ENCODE measurements at places on chromosomes 6 and 20.

DNA sequence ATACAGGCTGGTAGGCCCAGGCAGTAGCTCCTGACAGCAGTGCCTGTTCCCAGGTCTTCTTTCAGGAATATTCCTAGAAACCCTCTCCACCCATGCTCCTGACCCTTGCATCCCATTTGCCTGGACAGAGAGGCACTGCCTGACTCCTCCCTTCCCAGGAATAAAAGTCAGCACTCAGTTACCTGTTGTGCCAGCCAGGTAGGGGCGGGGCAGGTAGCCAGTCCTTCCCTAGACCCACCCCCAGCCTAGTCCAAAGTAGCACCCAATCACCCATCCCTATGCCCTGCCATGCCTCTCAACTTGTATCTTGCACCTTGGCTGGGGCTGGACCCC is 129.9 kb downstream of the MRPL14 start:
- DNase-seq = no peak

DNA sequence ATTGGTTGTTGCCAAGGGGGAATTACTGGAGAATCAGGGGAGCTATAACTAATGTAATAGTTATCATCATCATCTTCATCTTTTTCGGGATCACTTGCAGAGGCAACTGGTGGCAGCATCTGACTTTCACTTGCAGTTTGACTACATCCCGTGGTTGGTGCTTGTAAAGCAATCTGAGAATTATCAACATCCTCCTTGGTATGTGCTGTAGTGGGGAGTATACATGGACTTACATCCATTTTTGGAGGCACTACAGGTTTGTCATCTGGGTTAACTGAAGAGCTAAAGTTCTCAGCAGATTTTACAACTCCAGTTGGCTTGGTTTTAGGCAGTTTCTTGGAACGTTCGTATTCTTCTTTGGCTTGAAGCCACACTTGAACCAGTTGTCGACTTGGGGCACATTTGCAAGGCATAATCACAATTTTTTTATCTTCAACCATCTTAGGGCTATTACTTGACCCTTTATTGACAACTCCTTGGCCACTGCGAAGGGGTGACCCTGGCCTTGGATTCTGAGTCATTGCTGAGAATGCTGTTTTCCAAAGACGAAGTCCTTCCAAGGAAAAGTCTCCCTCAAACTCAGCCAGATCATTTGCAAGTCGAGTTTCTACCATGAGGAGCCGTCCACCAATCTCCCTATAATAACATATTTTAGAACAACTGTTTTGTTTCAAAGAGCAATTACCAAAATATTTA is 115.5 kb downstream of the REV3L start:
- DNase-seq = no peak

DNA sequence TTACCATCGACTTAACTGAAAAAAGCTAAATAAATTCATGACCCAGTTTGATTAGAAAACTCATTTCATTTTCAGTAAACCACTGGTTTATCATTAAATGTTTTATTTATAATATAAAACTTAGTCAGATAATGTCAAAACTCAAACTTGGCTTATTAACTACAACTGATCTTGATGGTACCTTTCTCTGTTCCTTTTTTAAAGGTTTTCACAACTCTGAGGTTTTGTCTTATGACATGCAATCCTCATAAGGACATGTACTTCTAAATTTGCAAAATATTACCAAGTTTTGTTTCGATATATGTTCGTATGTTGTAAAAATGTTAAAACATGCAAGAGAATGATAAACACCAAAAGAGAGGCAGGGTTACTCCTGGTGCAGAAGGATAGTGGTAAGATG is 82.5 kb upstream of the PDE10A start:
- no peak for DNase-seq

- no peak for DNase-seq
Measured at GRCh38 chr20:50346374-50347283, 156.0 kb downstream of the CEBPB start.

GRCh38 chr6:37549154-37549553 is 49.5 kb upstream of the CCDC167 start:
- DNase-seq = no peak

DNA sequence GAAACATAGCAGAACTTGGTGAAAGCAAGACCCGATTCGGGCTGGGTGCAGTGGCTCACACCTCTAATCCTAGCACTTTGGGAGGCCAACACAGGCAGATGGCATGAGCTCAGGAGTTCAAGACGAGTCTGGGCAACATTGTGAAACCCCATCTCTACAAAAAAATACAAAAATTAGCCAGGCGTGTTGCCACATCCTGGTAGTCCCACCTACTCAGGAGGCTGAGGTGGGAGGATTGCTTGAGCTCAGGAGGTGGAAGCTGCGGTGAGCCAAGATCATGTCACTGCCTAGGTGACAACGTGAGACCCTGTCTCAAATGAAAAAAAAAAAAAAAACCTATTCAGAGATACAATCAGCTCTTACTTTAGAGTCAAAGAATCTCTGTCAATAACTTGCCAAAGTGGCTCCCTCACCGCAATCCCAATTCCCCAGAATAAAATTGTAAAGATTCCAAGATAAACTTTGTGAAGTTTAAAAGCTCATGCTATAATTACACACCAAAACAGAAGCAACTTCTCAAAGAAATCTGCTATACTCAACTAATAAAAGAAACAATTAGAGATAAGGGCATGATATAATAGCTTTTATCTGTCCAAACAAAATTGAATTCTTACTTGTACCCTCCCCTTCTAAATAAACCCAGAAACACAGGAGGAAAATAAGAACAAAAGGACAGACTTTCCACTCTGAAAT is 33.6 kb downstream of the CDK19 start:
- DNase-seq = no peak

DNA sequence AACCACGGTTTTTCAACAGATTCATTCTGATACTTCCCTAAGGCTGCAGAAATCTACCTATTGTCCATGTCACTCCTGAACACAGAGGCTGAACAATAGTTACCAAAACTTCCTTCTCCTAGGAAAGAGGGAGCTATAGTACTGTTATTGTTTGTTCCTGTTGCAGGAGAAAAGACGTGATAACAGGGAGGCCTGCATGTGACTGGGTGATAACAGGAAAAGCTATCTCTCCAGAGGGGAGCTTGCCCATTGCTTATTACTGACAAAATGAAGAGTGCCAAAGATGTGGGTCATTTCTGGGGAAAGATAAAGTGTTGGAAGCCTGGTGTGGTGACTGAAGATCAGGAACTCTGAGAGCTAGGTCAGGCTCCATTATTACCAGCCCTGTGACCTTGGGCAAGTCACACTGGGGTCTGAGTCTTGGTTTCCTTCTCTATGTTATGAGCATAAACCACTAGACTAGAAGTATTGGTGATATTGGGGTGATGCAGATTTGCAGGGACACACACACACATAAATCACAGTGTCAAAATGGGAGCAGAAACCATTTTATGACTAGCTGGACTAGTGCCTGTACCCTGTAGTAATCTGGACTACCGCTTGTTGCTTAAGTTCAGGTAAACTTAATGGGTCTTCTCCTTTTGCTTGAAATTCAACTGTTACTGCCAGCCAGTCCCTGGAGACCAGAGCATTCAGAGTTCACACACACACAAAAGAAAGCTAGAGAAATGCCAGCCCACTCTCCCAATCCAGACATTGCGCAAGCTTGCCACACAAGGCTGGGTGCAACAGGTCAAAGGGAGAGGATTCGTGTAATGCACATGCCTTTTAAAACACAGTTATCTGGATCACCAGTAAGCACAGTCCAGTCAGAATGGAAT is 136.0 kb upstream of the CNR1 start:
- DNase-seq = no peak

DNA sequence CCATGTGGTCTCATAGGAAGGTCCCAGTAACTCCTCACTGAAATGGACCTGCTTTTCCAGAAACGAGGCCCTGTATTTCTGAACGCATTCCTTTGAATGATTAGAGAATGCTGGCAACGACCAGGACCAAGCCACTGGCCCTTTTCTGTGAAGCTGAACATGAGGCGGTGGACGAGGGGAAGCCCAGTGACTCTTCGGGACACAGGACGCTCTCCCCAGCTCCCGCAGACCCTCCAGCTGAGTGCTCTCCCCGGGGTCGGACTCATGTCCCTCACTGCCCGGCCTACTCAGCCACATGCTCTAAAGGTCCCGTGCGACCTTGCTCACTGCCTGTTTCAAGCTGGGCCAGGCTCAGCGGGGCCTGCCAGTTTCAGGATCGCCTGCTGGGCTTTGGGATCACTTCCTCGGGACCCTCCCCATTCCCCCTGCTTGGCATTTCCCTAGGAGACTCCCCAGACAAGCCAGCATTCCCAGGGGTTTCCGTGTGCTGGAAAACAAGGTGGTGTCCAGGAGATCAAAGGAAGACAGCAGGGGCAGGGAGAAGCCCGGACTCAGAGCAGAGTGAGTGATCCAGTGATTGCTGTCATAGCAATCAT is 2.6 kb upstream of the CST9 start:
- DNase-seq = no peak

GRCh38 chr20:64029293-64030117 is 6.5 kb upstream of the C20orf204 start:
- no peak for DNase-seq

DNA sequence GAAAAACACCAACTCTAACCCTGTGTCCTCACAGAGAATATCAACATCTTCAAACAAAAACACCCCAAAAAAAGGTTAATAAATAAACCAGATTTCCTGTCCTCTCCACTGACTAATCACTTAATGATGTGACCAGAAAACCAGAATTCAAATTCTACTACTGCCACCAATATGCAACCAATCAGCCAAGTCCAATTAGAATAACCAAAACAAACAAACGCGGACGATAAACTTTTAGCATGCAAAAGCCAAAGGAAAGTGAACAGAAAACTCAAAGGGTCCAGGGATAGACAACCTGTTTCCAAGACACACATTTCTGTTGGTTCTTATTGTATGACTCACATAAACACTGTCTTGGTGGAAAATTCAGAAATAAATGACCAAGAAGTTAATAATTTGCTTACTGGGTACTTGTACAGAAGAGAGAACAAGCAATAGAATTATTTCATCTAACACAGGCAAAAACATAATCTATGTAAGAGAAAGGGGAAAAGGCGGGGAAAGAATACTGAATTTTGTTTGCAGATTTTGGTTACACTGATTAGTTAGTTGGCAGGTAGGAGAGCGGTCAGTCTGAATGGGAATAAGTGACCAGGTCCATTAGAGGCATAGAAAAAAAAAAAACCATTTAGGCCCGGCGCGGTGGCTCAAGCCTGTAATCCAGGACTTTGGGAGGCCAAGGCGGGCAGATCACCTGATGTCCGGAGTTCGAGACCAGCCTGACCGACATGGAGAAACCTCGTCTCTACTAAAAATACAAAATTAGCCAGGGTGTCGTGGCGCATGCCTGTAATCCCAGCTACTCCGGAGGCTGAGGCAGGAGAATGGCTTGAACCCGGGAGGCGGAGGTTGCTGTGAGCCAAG is 34.1 kb downstream of the HFE start:
- DNase-seq = no peak

GRCh38 chr20:24683676-24684075 is 214.2 kb downstream of the SYNDIG1 start:
- DNase-seq = no peak

GRCh38 chr6:133756078-133756695 is 132.7 kb upstream of the TCF21 start:
- DNase-seq = no peak

GRCh38 chr20:63085151-63085861 is 78.5 kb upstream of the BHLHE23 start:
- peak; percentile 1 for DNase-seq

DNA sequence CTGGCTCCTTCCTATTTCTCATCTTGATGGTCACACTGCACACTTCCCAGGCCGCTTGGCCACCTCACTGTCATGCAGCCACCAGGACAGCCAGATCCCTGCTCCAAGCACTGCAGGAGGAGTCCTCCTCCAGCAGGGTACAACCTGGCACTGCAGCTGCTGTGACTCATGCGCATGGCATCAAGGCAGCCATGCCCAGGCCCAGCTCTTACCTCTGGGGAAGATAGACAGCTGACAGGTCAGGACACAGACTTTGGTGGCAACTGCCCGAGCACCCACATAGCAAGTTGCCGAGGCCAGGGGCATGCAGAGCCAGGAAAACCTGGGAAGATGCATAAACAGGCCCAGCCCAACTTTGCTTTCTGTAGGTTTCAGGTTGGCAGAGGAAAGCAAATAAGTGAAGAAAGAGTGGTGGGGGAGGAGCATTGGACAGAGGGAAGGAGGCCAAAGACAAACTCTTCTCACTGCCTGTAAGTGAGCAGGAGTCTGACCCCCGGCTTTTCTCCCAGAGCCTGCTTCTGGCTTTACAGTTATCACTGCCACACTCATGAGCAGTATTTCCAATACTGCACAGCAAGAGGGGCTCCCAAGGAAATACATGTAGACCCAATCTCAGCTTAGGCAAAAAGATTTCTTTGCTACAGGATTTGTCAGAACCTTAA is 38.8 kb downstream of the SLC22A3 start:
- no peak for DNase-seq

DNA sequence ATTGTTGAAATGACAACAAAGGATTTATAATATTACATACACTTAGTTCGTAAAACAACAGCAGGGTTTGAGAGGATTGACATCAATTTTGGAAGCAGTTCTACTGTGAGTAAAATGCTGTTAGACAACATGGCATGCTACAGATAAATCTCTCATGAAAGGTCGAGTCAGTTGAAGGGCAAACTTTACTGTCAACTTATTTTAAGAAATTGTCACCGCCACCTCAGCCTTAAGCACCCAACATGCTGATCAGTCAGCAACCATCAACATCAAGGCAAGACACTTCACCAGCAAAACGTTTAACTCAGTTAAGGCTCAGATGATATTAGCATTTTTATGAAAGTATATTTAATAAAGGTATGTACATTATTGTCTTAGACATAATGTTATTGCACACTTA is 31.0 kb downstream of the CYB5R4 start:
- no peak for DNase-seq

DNA sequence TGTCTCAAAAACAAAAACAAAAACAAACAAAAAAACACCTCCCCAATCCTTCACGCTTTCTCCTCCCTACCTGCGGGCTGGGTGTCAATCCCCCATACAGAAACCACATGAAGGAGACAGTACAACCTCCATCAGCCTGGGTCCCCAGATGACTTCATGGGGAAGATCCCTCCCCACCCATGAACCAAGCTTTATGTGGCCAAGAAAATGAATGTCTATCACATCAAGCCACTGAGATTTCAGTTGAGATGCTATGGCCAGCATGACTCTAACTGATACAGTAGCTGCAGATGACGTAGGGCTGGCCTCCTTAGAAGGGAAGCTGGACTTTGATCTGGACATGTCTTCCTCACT is 21.2 kb upstream of the BNIP5 start:
- no peak for DNase-seq
